ENCODE measurements at places on chromosomes 5 and 9.

GRCh38 chr9:127722055-127722745 is 6.3 kb downstream of the TTC16 start:
- DNase-seq, result no peak

- DNase-seq, result no peak
Measured at GRCh38 chr9:22170556-22170955, 161.5 kb upstream of the CDKN2B start.

GRCh38 chr9:93829271-93830011 is 125.7 kb downstream of the BARX1 start:
- DNase-seq, result no peak

GRCh38 chr9:96447406-96447805 is 2.6 kb upstream of the HABP4 start:
- no peak for DNase-seq

- DNase-seq, result no peak
Measured at GRCh38 chr5:80076131-80077050, 41.2 kb downstream of the THBS4 start.

GRCh38 chr5:102295534-102296177 is 428 bp downstream of the SLCO4C1 start:
- peak; percentile 15 for DNase-seq

DNA sequence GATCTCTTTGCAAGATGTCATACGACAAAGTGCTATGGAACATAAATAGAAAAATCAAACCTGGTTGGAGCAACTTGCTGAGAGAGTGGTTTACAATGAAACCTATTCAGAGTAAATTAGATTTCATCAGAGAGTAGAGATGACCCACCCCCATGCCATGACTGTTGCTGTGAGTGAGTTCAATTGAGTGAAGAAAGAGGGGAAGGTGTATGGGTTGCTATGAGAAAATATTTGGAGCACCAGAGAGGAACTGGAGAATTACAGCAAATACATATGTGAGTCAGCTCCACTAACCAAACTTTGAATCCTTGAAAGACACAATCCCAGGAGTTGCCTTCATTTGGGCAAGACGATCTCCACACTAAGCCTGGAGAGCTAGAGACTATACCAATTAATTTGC is 217.2 kb downstream of the RFX3 start:
- no peak for DNase-seq

DNA sequence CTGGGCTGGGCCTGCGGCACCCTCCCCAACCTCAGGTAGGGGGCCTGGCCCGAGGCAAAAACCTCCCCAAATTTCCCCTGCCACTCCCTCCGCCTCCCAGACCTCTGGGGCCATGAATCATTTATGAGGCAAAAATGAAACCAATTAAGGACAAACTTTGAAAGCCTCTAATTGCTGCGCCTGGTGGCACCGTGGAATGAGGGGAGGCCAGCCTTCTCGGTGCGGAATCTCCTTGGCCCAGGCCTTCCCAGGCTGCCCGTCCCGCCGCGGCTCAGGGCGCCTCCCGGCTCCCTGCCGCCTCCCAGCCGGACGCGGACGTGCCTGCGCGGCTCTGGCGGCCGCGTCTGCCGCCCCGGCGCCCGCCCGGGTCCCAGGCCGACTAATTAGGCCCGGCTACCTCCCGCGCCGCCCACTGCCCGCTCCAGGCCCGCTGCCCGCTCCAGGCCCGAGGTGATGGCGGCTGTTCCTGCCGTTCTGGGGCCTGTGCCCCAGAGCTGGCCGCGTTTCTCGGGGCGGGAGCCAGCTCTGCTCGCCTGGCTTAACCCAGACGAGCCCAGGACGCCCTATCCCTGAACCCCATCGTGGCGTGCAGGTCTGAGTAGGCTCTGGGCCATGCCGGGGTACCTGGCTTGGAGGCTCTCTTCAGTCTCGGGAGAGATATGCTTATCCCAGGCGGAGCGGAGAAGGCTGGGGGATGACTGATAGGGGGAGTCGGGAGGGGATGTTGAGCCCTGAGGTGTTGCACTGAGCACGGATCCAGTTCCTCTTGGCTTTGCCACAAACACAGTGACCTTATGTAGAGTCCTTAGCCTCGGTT is 20.1 kb downstream of the CXXC5 start:
- DNase-seq, result no peak

GRCh38 chr5:134082264-134082992 is 32.1 kb upstream of the TCF7 start:
- DNase-seq, result no peak

DNA sequence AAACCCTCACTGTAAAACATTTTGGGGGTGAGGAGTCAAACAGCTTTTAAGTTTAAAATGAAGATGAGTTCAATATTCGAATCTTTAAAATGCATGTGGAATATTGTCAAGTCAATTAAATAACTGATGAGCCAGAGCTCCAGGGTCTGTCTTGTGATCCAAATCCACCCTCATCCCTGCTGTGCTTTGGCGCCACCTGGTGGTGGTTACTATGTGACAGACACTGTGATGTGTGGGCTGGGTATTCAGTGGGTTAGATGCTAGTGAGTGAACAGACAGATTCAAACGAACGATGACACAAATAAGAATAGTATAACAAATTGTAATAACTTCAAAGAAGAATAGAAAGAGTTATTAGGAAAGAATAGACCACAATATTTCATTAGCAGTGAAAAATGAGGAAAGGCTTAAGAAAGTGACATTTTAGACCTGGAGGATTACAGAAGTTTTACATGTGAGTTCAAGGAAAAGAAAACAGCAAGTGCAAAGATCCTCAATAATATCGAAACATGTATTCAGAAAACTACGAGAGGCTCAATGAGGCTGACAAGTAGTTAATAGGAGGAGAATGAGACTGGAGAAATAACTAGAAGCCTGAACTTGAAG is 51.4 kb upstream of the CHSY3 start:
- DNase-seq, result peak; percentile 63

- DNase-seq, result peak; percentile 46
Measured at GRCh38 chr5:10424124-10424731, 17.5 kb upstream of the ROPN1L start.

DNA sequence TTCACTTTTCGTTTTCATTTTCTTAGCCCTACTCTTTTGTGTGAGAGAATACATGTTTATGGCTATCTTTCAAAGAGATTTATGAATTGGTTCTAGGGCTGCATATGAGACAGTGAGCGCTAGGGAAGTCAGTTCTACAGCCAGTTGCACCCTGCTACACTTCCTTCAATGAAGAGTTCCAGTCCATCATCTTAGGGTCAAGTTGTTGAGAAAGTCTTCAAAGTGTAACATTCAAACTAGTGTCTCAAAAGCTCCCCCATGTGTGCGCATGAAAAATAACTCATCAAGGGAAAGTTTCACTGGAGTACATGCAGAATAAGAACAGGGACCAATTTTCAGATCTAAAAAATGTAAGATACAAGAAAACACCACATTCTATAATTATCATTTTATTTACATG is 317.2 kb downstream of the DEPDC1B start:
- peak; percentile 27 for DNase-seq

DNA sequence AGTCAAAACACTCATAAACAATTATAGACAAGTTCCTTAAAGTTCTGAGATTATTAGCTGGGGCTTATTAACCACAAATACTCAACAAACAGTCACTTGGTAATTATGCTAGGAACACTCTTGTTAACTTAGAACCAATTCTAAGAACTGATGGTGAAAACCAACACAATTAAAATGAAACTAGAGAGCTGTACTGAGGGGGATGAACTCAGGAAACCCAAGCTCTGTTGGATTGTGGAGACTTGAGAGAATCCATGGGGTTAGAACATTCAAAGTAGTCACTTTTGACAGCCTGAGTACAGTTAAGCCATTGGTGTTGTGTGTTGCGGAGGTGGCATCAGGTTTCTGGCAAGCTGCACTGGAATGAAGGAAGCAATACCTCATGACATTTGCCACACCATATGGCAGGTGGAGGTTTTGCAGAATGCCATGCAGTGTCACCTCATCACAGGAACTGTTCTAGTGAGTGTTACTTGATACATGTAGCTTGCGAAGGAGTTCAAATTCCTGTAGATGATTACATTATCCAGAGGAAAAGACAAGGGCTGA is 480.9 kb upstream of the CD180 start:
- DNase-seq, result no peak

DNA sequence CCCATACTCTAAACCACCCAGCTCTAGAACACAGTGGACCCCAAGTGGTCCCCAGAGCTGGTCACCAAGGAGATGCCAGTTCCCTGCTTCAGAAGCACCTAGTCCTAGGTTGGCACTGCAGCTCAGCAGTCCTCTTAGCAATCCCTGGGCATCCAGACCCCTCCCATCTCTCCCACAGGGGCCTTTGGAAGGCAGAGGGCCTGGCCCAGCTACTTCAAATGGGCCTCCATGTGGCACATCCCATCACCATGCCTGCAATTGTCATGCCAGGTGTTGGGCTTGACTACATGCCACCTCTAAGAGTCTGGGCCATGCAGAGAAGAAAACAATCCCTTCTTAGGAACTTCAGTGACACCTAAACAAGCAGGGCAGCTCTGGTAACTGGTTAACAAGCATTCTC is 14.1 kb downstream of the MACROH2A1 start:
- no peak for DNase-seq

- no peak for DNase-seq
Measured at GRCh38 chr9:100443781-100444768, 17.1 kb downstream of the MSANTD3 start.

DNA sequence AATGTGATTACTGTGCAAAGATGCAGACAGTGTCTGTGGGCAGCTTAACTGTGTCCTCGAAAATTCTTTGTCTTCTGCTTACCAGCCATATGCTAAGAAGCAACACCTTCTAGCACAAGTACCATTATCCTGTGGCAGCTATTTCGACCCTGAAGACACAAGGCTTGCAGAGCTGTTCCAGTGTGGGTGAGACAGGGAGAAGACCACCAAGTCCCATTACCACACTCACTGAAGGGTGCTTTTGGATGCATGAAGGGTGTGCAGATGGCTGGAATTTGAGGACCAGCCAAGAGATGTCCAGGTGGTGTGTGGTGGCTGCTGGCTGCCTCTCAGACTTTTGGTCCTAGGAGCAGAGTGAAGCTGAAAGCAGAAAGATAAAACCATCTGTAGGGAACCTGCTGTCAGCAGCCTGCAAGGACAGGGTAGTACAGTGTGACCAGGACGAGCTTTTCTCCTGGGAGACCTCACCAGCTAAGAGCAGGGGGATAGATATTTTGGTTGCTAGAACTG is 161.8 kb downstream of the ICE1 start:
- no peak for DNase-seq

DNA sequence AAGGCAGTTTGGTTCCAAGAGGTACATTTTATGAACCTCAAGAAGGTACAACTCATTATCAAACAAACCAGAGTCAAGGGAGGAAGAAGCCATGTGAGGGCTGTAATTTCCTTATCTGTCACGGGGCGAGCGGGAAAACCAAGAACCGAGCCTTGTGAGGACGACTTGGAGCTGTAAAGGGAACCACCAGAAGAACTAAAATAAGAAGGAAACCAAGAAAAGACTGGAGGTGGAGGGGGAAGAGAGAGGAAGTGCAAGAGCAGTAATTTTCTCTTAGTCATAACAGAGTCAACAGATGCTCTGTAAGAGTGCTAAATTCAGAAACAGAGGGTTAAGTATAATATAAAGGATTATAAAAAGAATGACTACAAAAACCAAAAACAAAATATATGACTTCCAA is 127.1 kb downstream of the DIRAS2 start:
- no peak for DNase-seq

- DNase-seq, result no peak
Measured at GRCh38 chr5:76471406-76471805, 68.3 kb downstream of the IQGAP2 start.

GRCh38 chr5:74342948-74343682 is 297.4 kb downstream of the ENC1 start:
- peak; percentile 2 for DNase-seq

DNA sequence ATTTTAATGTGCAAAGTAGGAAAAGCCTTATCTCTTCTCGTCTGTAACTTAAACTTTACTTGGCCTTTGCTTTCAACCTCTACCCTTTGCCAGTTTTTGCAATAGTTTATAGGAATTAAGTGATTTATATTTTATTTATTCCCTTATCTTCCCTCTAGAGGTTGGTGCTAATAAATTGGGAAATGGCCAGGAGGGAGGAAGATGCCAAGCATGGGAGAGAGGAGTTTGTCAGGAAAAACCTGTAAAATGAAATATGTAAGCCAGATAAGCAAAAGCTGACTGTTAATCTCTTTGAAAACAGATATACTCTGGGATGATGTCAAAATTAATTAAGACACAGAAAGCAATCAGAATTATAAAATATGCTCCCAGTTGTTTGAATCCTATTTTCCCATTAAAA is 484.5 kb downstream of the NR2F1-AS1 start:
- DNase-seq, result no peak

- no peak for DNase-seq
Measured at GRCh38 chr5:140609126-140609525, 23.8 kb downstream of the CD14 start.

- DNase-seq, result peak; percentile 32
Measured at GRCh38 chr5:171092194-171092593, 216.9 kb upstream of the TLX3 start.

DNA sequence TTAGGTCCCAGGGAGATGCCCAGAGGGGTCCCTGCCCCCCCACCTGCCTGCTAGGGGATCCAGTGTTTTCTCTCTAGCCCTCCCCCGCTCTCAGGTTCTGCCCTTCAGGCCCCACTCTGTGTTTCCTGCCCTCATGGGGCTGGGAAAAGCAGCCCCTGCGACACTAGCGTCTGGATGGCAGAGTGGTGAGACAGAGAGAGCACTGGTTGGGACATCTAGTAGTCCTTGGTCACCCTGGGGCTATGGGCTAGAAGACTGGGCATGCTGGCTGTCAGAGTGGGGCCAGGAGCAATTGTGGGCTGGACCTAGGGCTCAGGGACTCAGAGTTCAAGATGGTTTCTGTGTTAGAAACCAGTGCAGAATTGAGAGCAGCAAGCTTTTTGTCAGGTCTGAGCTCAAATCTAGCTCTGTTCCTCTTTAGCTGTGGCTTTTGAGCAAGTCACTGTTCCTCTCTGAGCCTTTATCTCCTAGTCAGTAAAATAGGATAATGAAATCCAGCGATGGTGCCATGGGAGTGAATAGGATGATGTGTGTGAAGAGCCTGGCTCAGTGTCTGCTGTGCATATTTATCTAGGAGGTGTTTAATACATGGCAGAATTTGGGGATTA is 39.0 kb downstream of the RGS3 start:
- DNase-seq, result no peak

DNA sequence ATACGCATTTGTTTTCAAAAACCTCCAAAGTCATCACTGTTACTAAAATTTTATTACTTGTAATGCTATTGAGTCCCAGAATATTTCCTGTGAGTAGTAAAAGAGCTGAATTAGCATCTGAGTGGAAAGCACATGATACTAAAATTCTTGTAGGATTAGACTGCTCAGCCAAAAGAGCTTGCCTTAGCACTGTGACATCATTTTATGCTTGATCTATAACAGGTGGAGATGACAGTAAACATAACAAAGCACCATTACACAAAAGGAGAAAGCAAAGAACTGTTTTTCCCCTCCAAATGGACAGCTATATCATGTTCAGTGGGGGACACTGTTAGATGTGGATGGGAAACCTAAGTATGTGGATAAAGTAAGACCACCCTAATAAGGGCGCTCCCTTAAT is 5.8 kb upstream of the JAK2 start:
- DNase-seq, result no peak
